Thoracic aorta (tissue), 2 donors: ENCODE measurements at places on chromosomes 1 and 21. TPM values are rescaled to one million over a fixed set of nuclear protein-coding genes. Genes with fewer than 3 reads are reported as not detected.

TMEM82 gene
- not detected for total RNA-seq

GRCh38 chr1:152191260-152191659 is 32.2 kb upstream of the RPTN start:
- no peak for DNase-seq

DNA sequence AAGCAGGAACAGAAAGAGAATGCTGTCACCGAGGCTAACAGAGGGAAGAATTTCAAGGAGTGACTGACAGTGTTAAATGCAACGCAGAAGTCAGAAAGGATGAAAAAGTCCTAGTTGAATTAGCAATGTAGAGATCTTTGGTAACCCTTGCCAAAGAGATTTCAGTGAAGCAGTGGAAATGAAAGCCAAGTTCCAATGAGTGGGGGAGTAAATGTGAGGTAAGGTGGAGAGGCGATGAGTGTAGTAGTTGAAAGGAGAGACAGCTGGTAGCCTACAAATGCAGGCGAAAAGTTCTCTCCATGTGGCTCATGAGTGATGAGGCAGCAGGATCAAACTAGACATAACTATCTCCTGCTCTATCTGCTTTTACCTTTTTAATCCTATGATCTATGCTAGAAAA is 74.6 kb upstream of the IPO9 start:
- DNase-seq: no peak

DNA sequence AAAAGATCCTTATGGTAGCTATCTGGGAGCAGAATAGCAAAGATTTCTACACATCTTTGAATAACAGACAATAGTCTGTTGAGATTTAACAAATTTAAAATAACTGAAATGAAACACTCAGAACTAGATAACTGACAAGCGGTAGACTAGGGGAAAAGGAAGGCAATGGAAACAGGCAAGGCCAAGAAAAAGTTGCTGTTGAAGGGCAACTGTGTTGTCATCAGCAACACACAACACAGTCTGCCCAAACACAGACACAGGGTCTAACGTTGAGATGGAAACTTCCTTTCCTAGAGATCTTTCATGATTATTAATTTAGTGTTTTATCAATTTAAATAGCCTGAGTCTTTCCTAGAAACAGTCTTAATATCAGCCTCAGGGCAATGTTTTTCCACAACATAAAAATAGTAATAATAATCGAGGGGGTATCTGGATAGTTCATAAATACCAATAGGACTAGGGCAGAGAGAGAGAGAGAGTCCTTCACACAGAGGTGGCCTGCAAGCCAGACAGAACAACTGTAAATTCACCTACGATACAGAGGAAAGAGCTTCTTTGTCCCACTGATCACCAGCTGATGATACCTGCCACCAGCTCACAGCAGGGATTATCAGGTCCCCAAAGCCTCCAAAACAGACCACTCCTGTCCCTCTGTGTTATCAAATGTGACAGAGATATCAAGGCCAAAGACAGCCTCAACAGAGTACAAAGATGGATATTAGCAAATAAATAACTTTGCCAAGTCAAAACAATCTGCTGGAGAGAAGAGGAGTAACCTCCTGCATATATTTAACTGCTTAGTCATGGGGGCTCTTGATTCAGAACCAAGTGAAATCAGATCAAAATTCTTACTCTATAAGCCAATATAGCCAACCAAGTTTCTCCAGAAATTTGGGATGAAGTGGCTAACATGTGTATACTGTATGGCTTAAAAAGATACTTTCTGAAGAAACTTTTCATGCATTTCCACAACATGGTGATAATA is 245.3 kb downstream of the SLC45A1 start:
- no peak for DNase-seq

NGF gene
- total RNA-seq: 25.7 TPM

GRCh38 chr1:204192589-204193352 is 3.5 kb downstream of the KISS1 start:
- DNase-seq: no peak

- DNase-seq: peak; percentile 10
Measured at GRCh38 chr1:72283307-72284083, 1.2 kb upstream of the NEGR1 start.

GRCh38 chr1:80624682-80625081 is 1176.1 kb upstream of the ADGRL2 start:
- no peak for DNase-seq

GRCh38 chr1:165456861-165457260 is 11.9 kb upstream of the RXRG start:
- no peak for DNase-seq

DNA sequence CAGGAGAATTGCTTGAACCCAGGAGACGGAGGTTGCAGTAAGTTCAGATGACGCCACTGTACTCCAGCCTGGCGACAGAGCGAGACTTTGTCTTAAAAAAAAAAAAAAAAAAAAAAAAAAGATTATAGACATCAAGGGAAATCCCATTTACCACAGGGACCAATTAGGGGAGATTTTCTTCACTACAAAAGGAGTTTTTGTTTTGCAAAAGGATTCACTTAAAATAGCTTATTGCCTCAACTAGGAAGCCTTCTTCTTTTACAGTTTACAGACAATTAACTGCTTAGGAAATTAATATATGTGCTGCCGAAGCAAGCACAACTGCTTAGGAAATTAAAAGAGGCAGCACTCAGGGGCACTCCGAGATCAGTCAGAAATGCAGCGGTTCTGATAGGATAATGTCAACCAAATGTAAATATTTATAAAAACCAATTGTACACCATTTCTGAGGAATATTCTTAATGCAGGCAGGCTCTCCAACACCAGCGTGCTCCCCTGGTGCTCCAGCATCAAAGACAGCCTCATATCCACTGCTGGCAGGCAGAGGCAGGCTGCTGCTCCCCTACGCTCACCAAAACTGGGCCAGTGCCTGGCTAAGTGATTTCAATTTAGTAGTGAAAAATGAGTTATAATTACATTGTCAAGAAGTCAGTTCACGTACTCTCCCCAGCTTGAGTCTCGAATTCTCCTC is 107.9 kb upstream of the RAB4A start:
- no peak for DNase-seq

GRCh38 chr1:206136241-206136640 is 19.1 kb upstream of the AVPR1B start:
- DNase-seq: no peak

DNA sequence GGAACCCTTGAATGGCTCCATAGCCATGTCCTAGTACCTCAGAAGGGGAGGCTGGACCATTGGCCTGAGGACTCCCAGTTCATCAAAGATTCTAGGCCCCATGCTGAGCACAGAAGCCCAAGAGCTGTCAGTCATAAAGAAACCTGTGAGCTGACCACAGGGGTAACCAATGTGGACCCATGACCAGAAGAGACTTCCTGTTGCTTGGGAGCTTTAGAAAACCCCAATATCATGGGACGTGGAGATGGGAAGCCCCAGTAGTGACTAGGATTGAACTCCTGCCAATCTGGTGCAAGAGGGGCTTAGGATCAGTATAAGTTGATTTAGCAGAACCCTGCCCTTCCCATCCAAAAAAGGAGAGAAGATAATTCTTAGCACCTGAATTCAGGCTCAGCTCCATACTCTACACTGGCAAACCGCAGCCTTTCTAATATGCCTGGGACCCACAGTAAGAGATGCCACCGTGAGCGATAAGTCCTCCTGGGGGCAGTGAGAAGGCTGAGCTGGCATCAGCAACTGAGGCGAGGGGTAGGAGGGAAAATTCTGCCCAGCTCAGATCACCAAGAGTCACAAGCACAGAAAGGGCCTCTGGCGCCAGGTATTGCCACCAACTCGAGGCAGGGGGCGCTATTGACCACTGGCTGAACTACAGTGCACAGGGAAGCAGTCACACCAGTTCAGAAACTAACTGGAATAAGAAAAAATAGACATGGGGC is 108.9 kb downstream of the CAPN8 start:
- no peak for DNase-seq

- DNase-seq: no peak
Measured at GRCh38 chr1:224068458-224069072, 45.3 kb upstream of the FBXO28 start.

DNA sequence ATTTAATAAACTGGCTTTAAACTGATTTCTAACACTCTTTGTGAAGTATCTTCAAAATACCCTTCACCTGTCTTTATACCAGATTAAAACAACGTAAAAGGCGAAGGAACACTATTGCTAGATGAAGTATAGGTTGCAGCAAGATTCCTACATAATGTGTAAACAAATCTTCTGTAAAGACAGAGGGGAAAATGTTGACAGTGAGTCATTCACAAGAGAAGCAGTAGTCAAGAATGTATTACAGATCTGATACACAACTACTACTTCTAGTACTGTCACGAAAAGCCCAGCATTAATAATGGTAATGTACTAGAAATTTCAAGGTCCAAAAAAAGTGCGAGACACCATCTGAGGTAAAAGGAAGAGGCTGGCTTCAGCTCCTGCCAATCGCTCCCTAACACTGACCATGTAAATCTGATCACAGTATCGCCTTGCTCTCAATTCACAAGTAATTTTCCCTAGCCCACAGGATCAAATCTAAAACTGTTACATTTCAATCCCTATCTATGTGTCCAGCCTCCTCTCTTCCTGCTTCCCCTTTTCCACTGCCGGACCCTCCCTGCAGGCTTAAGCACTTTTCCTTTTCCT is 290.4 kb downstream of the AKT3 start:
- no peak for DNase-seq

- DNase-seq: peak; percentile 19
Measured at GRCh38 chr1:26363549-26364448, 8.8 kb downstream of the ZNF683 start.
